ENCODE measurements at places on chromosomes 12 and 14.

GRCh38 chr12:118355843-118356242 lies 16.9 kb downstream of the TAOK3 start:
- DNase-seq = no peak

DNA sequence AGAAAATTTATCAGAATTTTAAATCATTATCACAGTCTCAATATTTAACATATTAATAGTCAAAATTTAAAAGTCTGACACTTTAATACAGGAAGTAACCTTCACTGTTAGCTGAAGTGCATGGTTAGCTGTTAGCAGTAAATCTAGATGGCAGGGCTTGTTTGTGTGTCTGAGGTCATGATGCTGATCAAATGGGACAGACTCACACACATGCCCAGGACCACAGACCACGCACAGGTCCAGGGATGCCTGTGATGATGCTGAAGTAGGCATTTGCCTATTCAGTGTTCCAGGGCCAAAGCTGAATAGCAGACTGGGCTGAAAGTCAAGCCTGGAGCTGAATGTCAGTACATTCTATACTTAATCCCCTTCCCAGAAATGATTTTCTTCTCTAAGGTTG lies 20.5 kb downstream of the FNTB start:
- no peak for DNase-seq

DNA sequence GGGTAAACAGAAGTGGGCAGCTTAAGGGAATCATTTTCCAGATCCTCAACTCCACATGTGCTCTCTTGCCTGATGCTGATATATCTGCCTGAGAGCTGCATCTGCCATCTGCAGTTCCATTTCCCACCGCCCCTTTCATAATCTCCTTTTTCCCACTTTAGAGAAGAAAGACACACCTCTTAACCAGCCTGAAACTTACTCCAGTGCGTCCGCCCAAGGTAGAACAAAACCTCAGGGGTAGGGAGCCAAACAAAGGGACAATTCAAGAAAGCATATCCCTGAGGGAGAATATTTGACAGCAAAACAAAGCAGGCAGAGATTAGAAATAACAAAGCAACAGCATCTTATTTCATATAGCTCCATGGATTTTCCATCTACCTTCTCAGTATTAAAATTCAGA lies 4.3 kb downstream of the MDM1 start:
- DNase-seq = no peak

- DNase-seq = no peak
These were observed 1082.5 kb downstream of the BCL11B start for GRCh38 chr14:98189511-98189910.

- no peak for DNase-seq
These were observed 91.9 kb upstream of the BCL2L14 start for GRCh38 chr12:11978726-11979384.

- no peak for DNase-seq
These were observed 4.0 kb downstream of the VPS37B start for GRCh38 chr12:122891661-122892525.

DNA sequence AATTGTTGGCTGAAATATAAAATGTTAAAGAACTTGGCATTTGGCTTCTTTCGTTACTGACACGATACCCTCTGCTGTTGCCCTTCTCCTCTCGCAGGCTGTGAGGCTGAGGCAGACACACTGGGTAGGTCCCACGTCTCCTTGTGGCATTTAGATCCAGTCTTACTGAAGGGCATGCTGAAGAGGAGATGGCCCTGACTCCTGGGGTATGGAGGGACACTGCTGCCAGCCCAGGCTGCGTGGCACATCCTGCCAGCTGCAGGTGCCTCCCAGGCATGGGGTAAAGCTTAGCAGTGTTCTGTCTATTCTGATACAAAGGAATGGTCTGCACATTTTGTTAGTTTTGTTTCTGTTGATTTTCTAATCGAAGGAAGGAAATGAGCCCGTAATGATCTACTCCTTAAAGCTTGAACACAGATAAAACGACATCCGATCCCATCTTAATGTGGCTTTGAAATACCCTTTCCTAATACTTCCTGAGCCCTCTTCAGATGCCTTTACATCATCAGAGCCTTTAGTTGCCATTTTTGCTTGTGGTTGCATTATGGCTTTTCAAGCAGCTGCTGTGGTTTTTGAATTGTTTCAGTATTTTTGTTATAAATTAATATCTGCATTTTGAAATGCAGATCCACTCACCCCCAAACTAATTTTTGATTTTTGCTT lies 61.1 kb downstream of the WDR20 start:
- no peak for DNase-seq
